Stimulated activated CD4-positive, alpha-beta T cell treated with anti-CD3 and anti-CD28 coated beads, TNF-alpha, amount 100 ng/mL, for 4 hours (primary cell): ENCODE measurements at places on chromosomes 1 and 21.

DNA sequence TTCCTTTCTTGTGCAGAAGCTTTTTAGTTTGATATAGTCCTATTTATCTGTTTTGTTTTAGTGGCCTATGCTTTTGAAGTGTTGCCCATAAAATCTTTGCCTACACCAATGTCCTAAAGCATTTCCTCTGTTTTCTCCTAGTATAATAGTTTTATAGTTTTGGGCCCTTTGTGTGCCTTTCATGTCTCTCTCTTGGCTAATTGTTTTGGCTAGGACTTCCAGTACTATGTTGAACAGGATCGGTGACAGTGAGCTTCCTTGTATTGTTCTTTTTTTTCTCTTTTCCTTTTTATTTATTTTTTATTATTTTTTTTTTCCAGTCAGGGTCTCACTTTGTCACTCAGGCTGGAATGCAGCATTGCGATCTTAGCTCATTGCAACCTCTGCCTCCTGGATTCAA, 47.0 kb upstream of the WARS2 start:
- no peak for DNase-seq

DNA sequence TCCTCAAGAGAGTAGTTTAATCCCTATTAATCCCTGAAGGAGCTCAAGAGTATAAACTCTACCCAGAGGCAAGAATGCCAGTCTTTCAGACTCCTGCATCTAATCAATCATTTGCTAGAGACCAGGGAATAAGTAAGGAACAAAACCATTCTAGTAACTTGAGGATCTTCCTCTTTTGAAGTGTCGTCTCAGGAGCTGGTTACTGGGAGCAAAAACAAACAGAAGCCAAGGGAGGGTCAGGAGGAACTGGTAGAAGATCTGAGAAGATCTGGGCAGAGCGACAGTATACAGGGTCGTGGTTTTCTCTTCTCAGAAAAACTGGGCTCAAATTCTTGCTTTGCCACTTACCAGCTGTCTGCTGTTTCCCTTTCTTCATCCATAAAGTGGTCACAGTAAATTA, 69.3 kb downstream of the RPS6KA1 start:
- DNase-seq = no peak

- DNase-seq = no peak
These were observed 144.7 kb upstream of the ADGRL4 start for GRCh38 chr1:79151006-79151796.

DNA sequence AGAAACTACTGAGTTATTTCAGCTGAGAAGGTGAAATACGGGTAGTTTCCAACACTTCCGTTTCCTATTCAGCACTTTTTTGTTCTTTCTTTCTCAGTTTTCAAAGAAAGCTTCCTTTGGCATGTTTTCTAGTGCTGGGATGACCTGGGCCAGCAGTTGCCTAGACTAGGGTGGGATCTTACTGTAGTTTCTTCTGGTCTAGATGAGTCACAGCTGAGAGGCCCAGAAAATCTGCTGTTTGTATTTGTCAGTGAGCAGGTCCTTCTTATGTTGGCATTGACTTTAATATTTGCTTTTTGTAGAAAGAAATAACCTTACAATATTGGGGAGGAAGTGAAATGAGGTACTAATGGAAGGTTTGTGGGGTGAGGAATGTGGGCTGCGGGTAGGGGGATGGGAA, 22.2 kb downstream of the C1orf21 start:
- DNase-seq = no peak

GRCh38 chr1:43781574-43781973, 74.2 kb downstream of the ST3GAL3 start:
- no peak for DNase-seq

DNA sequence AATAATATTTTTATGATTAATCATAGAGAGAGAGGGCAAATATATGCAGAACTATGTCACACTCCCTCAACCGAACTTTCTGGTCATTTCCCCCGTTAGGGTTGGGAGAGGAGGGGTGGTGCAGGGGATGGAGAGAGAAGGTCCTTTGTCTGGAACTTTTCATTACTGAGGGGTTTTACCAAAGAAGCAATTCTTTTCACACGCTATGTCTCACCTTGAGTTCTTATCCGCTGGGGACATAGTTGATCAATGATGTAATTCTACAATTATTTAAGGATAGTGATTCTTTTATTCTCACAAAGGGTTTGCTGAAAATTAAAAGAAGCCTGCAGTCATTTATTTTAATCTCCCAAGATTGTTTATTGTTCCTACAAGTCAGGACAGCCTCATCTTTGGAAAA, 98.3 kb upstream of the RUNX1 start:
- DNase-seq = no peak

DNA sequence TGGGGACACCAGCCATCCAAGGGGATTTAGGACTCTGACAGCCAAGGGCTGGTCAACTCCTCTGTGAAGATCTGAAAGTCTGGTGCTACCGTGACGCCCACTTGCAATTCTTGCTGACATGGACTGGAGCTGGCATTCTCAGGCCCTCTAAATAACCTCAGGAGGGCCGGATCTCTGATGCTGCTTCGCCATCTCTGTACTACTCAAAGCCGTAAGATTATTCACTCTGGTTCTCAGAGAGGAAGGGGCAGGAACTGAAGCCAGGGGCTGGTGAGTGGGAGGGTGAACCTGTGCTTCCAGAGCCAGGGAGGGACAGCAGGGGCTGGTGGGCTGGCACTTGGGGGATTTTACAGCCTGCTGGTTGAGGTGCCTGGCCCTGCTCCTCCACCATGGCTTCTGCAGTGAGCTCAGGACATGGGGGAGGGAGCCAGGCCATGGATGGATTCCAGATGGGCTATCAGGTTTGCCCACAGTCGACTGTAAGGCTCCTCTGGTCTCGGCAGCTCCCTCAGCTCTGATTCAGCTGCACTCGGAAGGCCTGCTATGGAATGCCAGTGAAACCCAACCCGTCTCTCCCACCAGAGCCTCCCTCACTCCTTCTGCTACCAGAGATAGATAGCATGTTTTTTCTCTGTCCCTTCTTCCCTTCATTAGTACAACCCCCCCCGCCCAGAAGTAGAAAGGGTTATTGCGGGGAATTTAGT, 84.5 kb downstream of the PLXNA2 start:
- no peak for DNase-seq

- no peak for DNase-seq
These were observed 41.9 kb upstream of the ANGPTL7 start for GRCh38 chr1:11147197-11147770.

- no peak for DNase-seq
These were observed 21.9 kb downstream of the S100A7 start for GRCh38 chr1:153438599-153438998.
